Muscle of leg (tissue), 16 donors: ENCODE measurements at places on chromosomes 7 and 10.

DNA sequence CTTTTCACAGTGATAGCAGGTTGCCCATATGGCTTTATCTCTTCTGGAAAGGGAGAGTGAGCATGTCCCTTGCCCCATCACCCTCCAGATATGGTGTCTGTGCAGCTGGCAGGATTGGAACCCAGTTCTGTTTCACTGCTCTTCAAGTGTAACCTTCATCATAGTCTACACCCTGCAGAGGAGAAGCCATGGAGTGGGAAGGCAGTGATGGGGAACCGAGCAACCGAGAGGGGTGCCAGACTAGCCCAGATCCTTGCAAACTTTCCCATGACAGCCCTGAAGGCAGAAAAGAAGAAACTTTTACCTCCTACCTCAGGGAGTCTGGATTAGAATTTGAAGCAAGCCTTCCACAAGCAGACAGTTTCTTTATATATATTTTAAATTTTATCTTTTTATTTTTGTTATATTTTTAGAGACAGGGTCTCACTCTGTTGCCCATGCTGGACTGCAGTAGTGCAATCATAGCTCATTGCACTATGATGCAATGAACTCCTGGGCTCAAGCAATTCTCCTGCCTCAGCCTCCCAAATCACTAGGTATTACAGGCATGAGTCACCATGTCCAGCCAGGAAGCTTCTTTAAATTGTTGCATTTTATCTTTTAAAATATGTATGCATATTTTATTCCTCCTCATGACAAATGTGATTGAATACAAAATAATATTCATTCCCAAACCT lies 133.3 kb downstream of the KCNMA1 start:
- DNase-seq, result no peak

DNA sequence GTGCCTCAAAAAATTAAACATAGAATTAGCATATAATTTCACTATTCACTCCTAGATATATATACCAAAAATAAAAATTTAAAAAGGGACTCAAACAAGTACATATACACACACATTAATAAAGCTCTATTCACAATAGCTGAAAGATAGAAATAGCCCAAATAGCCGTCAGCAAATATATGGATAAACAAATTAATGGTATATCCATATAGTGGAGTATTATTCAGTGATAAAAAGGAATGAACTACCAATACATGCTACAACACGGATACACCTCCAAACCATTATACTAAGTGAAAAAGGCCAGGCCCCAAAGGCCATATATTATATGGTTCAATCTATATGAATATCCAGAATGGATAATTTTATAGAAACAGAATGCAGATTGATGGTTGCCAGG lies 414.6 kb upstream of the LRGUK start:
- DNase-seq, result no peak

GRCh38 chr7:30842542-30843451 lies 68.9 kb upstream of the AQP1 start:
- no peak for DNase-seq

GRCh38 chr10:78702186-78702585 lies 366.6 kb upstream of the ZMIZ1 start:
- no peak for DNase-seq

- DNase-seq, result no peak
Measured at GRCh38 chr10:103262229-103262628, 14.7 kb upstream of the INA start.

DNA sequence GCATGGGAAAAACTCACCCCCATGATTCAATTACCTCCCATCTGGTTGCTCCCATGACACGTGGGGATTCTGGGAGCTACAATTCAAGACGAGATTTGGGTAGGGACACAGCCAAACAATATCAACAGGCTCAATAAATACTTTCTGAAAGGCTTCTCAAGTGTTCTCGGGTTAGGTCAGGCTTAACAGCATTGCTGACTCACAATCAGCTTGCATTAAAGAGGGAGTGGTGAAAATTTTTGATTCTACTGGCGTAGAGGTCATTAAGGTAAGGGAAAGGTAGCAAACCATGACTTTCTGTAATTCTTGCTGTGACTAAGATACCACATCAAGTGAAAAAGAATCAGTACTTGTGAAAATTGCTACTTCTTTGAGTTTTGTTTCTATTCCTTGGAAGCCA lies 126.4 kb downstream of the JCAD start:
- DNase-seq, result no peak

GRCh38 chr10:86957471-86958115 lies at the start of gene MMRN2:
Gene MMRN2 (minus strand): TSS chr10:86957615. CDS start chr10:86957541, 74 bp downstream.
- peak; percentile 63 for DNase-seq

GRCh38 chr7:2512179-2512661 lies 7.4 kb upstream of the LFNG start:
- DNase-seq, result peak; percentile 76

GRCh38 chr10:113648478-113648877 lies 15.4 kb downstream of the NRAP start:
- DNase-seq, result peak; percentile 36

GRCh38 chr10:675532-675931 lies 13.9 kb downstream of the DIP2C start:
- DNase-seq, result no peak

DNA sequence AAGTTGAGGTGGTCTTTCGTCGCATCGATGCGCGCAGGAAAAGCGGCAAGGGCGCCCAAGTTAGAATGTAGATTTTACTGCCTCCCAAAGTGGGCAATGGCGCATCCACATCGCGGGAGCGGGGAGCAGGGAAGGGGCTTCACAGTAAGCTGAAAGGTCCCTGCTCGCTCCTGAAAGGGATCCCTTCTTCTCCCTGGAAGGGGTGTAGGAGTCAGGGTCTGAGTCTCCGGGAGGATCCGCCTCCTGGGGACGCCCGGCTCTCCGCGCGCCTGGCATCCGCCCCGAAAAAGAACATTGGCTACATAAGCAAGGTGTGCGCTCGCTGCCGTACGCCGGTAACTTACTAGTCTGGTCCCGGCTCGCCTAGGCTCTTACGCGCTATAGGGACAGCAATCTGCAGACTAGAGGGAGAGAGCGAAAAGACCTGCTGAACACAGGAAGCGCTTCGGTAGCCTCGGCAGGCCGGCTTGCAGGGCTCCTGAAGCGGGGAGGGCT lies 804 bp downstream of the UNC5B start:
- DNase-seq, result peak; percentile 84

DNA sequence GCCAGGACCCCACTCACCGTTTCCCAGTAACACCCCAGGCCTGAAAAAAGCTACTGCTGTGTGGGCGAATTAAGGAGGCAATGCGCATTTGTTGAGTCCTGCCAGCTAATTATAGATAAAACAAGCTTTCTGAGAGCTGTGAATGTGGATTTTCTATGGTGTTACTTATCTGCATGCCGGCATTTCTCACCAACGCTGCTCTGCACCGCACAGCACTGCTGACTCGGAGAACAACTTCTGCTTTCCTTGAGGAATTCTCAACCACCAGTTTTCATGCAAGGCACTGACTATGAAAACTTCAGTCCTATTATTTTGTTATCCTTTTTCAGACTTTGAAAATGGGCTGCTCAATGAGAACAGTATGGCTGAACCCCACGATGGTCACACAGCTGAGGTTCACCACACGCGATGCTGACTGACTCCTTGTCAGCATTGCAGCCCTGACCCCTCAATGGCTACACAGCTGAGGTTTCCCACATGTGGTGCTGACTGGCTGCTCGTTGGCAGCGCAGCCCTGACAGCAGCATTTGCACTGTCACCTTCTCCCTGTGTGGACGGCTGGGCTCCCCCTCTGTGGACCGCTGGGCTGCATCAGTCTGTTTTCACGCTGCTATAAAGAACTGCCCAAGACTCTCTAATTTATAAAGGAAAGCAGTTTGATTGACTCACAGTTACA lies 190.6 kb downstream of the DIP2C start:
- DNase-seq, result no peak

DNA sequence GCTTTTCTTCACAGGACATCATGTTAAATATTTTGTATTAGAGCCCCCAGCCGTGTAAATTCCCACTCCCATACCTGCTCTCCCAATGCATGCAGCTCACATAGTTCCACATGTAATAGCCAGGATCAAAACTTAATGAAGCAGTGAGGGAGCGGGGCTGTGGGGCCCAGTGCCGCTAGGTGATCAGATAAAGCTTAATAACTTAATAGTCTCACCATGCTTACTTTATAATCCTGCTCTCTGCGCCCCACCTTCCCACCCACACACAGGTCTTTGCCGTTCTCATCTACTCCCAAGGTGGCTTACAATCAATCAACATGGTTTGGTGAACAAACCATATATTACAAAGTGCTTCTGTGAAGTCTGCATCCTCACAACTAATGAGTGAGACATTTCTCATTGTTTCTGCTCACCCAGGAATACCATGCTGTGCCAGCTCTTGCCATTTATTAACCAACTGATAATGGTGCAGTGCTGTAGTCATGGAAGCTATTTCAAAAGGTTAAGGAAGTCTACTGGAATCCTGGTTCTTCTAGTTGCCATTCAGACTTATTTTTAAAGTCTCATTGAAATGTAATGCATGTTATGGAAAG lies 156.4 kb downstream of the CTTNBP2 start:
- no peak for DNase-seq

DNA sequence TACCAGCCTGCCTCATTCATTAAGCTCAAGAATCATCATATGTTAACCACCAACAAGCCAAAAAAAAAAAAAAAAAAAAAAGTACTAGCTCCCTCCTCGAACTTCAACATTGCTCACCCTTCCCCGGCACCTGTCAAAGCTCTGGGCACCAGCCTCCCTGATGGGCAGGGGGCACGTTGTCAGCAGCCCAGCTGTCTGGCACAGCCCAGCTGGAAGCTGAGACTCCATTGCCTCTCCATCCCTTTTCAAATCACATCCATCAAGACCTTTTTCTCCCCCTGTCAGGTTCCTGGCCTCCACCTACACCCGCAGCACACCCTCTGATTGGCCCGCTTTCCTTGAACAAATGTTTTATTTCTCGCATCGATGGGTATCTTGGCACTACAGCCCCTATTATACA lies 913.3 kb upstream of the AUTS2 start:
- DNase-seq, result no peak
